Stimulated activated CD4-positive, alpha-beta T cell treated with anti-CD3 and anti-CD28 coated beads, Interleukin-4, amount 100 ng/mL, for 1 hour (primary cell): ENCODE measurements at places on chromosomes 1 and 21.
A peak's percentile ranks its signal among the peaks of the same experiment; 100 is the strongest.

DNA sequence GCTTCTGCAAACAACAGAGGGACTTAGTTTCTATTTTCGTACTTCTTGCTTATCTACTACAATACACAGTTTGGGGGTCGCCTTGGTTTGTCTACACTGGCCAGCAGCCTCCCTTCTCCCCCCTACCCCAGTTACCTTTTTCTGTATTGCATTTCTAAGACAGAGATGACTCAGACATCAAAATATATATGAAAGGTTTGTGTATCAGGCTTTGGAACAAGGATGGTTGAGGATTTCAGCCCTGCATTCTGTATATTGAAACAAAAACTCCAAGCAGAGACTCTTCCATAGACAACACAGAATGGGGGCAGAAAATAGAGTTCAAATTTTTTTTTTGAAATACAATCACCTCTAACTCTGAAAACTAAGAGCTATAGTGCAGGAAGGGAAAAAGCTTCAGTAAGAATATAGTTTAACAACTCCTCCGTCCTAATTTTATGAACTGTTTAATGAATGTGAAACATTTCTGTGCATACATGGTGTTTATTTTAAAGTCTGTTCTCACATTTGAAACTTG, 1.9 kb downstream of the SAMD13 start:
- no peak for DNase-seq

- no peak for DNase-seq
Observed at GRCh38 chr1:205748403-205749233, 1.4 kb downstream of the NUCKS1 start.

- DNase-seq = no peak
Observed at GRCh38 chr1:197924516-197925123, 7.4 kb downstream of the LHX9 start.

DNA sequence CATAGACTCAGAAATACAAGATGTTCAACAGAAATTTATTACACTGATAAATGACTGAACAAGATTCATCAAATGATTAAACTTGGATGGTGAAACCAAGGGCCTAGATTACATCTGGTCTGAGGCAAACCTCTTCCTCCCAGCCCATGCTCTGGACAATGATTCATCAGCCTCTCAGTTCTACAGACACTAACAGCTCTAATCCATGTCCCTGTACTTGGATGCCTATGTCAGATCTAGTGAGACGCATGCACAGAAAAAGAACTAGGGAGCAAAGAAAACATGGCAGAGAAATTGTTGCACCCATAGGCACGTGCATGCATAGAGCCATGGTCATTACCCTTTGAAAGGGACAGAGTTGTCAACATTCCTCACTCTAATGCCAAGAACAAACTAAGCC, 250.1 kb downstream of the KCNH1 start:
- DNase-seq = no peak

GRCh38 chr1:53568540-53568939, 109.3 kb downstream of the DMRTB1 start:
- no peak for DNase-seq

- DNase-seq = no peak
Observed at GRCh38 chr1:86416343-86416742, 7.6 kb upstream of the CLCA2 start.

DNA sequence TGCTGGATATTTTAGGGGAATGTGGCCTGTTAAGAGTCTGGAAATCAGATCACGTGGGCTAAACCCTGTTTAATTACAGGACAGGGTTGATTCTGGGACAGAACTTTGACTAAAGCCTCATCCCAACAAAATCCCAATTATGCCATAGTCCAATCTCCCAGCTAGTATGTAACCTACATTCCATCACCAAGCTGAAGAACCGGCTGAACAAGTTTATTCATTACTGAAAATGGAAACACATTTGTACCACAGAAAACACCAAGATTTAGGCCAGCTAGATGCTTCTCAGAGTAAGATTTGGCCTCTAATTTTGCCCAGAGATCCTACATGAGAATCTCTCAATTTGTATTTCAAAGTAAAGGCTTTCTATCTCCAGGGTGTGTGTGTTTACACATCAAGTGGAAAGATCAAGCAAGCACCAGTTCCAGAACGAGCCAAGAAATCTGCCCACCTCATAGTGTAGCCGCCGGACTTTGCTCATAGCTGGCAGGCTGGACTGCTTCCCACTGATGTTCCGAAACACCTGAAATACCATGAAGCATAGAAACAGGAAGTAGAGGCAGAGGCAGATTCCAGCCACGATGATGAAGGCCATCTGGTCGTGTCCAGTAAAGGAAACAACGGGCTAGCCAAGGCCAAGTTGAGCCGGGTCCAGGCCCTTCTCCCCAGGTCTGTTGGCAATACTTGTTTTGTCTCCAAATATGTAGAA, 86.8 kb downstream of the WLS start:
- no peak for DNase-seq

DNA sequence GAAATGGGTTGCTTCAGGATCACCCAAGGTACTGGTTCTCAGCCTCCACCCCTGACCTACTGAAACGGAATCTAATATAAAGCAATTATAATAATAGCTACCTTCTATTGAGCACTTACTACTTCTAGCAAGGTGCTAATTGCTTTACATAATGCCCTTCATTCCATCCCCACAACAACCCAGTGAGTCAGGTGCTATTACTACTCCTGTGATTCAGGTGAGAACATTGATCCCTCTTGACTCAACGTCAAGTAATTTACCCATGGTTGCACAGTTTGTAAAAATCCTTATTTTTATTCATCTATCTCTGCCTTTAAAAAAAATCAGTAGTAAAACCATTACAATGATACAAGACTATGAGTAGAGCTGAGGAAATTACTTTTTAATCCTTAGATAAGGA, 85.2 kb downstream of the UCHL5 start:
- no peak for DNase-seq

DNA sequence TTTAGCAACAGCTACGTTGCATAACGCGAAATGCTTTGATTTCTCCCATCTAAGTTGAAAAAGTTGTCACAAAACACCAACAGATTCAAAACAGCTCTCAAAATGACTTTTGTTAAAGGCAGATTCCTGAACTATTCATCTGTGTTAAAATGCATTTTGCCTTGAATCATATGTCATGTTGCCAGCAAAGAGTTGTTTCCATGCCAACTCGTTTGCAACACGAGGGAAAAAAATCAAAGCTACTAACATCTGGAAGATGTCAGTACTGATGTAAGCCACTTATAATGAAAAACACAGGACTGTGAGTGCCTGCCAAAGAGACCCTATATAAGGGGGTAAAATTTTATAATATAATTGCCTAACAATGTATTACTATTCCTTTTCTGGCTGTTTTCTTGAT, 182.7 kb upstream of the PTBP2 start:
- no peak for DNase-seq

DNA sequence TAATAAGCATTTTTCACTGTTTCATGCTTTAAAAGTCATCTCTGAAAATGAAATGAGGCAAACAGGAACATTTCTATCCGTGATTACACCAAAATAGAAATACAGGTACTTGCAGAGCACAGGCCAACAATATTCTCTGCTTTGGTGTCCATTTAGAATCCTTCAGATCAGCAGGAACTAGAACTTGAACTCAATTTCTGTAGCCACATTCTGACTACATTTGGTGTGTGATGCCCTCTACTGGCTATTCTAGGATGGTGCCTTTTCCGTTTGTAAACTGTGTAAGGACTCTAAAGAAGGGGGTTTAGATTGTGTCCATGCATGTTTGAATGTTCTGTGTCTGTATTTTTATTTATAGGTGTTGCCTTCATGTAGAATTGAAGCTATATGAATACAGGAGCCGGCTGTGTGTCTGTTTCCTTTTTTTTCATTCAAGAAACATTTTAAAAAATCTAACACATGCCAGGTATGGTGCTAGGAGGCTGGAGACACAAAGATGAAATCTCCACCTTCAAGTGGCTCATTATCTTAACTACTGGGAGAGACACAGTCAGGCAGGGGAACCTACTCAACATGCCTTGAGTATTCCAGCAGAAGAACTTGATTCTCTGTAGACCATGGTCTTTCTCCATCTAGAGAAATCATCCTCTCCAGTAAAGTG, 7.6 kb upstream of the ZNF326 start:
- DNase-seq = no peak

- no peak for DNase-seq
Observed at GRCh38 chr1:230157420-230158390, 90.7 kb downstream of the GALNT2 start.

DNA sequence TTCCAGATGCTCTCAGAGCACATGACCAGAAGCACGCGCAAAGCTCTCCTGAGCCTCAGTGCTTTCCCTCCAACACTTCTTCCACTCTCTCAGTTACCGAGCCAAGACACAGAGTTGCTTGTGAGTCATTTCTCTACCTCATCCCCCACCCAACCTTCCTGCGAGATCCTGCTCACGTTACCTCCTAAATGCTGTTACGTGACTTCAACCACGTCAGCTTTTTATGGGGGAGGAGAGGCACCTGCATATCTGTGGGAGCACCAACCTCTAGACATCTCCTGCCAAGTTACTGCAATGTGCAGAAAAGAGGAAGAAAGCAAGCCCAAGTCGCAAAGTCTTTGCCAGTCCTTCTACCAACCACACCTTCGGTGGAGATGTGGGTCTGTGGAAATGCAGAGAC, 27.2 kb upstream of the ERG start:
- DNase-seq = no peak

DNA sequence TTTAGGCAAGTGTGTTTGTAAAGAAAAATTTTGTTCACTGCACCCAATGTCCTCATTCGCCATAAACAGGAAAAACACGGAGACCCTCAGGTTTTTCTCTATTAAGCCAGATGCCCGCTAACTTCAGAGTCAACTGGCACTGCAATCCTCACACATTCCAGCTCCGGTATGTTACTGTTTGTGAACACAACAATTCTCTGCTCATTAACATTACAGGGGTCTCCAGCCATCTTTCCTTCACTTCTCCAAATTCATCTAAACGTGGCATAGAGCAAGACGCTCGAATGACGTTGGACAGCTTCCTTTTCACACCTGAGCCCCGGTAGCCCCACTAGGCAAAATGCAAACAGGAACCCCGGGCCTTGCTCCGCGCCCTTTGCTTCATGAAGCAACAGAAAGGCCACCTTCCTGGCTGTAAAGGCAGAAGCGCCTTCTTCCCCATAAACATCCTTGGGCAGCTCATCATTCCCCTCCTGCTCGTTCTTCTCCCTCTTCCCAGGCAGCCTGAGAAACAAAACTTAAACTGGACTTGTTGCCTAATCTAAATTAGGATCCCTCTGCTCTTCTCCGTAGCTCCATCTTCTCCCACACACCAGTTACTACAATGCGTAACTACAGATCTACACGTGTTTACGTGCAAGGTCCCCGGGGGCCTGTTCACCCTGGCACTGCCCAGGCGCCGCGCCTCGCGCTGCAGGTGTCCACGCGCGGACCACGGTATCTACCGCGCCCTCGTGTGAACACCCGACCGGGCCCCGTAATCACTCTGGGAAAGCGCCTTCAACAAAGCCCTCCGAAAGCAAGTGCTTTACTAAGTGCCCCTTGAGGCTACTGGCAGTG, 1.2 kb downstream of the LBR start:
- peak; percentile 28 for DNase-seq
